NCI-H2171 (cell line): ENCODE measurements at places on chromosomes 5 and 9.

GRCh38 chr9:107810461-107810961, 320.9 kb upstream of the KLF4 start:
- DNase-seq, result no peak

GRCh38 chr9:120152295-120152694, 427.7 kb downstream of the CDK5RAP2 start:
- no peak for DNase-seq

DNA sequence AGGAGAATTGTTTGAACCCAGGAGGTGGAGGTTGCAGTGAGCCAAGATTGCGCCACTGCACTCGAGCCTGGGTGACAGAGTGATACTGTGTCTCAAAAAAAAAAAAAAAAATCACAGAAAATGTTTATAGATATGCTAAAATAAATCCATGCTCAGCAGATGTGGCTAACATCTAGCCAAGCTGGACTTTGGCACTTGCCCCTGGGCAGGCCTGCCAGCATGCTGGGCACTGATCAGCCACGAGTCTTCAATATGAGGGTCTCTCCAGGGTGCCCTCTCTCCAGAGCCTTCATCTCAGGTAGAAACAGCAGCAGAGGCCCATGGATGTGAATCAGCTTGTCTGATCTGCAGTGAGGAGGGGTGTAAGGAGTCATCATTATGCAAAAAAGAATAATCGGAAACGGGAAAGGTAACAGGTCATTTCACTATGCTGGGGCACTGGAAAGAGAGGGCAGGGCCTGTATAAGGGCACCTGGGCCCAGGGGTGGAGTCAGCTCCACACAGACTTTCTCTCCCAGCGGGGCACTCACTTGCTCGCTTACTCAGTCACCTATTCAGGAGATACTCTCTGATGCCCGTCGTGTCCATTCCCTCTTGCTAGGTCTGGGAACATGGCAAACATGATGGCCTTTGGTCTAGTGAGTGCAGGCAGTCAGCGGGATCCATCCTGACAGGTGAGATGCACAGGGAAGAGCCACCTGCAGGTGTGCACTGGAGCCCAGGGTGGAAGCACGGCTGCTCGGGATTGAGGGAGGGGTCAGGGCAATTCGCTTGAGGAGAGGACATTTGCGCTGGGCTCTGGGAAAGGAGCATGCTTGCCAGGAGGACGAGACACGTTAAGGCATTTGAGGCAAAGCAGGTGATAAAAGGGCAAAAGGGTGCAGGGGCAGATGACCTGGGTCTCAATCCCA, 17.1 kb downstream of the RNF44 start:
- no peak for DNase-seq

DNA sequence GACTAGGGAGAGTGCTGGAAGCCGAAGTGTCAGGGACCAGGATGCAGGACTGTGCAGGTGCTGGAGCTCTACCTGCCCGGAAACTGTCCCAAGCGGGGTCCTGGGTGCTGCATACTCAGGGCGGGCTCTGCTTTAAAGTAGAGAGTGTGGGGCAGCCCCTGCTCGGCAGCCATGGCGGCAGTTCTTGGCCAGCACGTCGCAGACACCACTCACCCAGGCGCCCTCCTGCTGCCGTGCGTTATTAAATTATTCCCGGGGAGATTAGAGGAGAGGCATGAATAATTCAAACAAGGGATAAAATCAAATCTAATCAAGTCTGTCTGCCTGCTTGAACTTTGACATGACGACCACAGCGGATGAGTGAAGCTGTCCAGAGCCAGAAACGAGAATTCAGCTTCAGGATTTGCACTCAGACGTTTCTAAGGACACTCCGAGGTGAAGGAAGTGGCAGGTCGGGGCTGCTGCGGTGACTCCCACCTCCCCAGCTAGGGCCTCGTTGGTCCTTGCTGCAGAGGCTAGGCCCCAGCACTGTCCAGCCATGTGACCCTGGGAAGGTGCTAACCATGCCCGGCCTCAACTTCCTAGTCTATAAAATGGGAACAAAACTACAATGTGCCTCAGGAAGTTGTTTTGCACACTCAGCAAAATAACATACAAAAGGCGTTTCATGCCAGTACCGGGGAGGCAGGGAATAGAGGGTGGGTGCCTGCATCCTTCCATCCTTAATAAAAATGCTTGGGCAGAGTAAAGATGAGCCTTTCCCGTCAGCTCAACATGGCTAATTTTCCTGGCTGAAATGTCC, 91.3 kb upstream of the ADAMTS2 start:
- no peak for DNase-seq

DNA sequence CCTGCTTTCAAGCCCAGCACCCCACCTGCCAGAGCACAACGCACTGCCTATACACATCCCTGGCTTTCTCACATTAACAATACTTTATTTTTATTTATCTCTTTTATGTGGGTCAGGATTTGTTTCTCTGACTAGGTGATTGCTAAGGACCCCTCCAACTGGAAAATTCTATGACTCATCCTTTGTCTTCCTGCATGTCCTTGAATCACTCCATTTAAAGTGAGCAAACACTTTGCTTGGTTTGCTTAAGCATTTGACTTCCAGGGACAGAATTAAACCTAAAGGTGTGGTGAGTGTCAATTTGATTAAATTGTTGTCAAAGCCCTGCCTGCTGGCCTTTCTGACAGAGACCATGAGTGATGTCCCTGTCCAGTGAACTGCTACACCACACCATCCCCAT, 536.5 kb upstream of the BRINP1 start:
- DNase-seq, result no peak
